ENCODE measurements at places on chromosomes 4 and X.

GRCh38 chrX:110146521-110146920, 143.6 kb downstream of the TMEM164 start:
- DNase-seq = peak; percentile 17

- DNase-seq = peak; percentile 37
Measured at GRCh38 chr4:173025131-173025530, 143.5 kb upstream of the GALNT7 start.

DNA sequence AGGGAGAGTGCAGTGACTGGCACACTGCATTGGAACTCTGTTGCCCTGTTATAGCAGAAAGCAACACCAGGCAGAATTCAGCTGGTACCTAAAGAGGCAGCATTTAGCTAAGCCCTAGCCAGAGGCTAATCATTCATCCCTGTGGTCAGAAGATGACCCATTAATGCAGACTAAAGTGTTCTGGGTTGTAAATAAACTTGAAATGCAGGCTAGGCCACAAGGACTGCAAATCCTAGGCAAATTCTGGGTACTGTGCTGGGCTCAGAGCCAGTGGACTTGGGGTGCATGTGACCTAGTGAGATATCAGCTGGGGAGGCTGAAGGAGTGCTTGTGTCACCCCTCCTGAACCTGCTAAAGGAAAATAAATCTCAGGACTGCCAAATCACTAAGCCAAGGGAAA, 91.2 kb downstream of the LPAR4 start:
- no peak for DNase-seq

DNA sequence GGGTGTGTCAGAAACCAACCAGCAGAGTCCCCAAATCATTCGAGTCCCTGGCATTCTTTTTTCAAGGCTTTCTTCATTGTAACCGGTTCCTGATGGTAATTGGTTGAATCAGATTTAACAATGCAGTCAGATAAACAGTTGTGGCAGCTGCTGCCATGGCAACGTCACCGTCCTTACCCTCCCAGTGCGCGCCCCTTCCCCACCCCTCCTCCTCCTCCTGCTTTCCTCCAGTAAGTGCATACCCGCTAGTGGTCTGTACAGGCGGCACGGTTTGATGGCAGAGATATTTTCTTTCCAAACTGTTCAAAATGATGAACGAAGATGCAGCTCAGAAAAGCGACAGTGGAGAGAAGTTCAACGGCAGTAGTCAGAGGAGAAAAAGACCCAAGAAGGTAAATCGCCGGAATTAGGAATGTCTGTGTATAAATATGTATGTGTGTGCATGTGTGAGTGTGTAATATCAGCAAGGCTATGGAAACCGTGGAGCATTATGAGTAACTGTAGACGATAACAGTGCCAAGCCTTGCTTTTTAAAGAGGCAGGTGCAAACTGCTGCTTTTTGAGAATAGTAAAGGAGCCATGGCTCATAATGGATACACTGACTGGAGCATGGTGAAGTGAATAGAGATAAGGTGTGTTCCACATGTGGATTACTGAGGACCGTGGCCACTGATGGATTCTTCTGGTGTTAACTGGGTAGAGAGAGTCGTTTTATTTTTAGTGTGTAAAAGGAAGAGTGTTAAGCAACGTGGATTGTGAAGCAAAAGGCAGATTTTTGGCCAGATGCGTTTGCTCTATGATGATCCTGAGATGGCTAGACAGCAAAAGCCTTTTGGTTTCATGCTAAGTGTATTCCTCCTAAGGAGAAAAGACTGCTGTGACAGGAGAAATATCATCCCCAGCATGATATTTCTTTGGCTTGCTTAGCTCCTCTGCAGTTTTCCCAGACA, at the start of gene ANK2:
TSS of gene ANK2 (plus strand) at position 233 of the 950 bp plus-strand sequence. CDS start at position 309, 76 bp downstream.
- no peak for DNase-seq

DNA sequence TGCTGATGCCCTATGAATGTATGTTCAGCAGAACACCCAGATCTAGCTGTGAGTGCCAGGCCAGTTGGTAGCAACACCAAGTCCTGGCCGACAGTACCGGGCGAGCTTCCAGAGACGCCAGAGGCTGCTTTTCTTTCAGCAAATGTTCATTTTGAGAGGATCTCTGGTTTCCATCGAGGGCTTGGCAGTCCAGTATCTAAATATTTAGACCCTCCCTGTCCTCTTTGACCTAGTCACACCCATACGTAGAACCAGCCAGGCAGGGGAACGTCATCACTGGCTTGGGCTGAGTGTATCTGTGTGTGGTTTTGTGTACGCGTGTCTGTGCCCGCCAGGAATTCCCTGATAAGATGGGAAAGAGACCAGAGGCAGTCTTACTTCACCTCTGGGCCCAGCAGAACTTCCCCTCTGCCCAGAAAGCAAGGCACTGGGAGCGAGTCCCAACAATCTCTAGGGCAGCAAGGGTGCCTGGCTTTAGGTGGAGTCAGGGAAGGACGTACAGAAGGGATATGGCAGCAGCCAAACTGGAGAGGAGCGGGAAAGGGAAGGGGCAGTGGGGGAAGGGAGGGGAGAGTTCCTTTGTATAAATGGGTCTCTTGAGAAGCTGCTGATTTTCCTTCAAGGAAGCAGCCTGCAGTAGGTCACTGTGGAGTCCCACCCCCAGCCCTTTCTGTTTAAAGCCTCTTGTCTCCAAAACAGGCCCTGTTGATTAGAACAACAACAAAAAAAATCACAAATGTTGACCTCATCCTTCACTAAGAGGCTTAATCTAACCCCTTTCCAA, 15.0 kb upstream of the ELF4 start:
- no peak for DNase-seq

Data from GM18507 (cell line).